Hematopoietic multipotent progenitor cell treated with erythropoietin and hydrocortisone succinate and interleukin-3 and kit ligand, for 8 days (in vitro differentiated cells): ENCODE measurements at places on chromosomes 1 and 21.

GRCh38 chr1:59352065-59352464 is 55.2 kb downstream of the FGGY start:
- DNase-seq, result no peak

- no peak for DNase-seq
Observed at GRCh38 chr1:226098870-226099835, 36.6 kb downstream of the H3-3A start.

GRCh38 chr1:115524236-115524635 is 117.5 kb upstream of the VANGL1 start:
- no peak for DNase-seq

GRCh38 chr1:19940486-19941205 is 17.2 kb upstream of the PLA2G2E start:
- no peak for DNase-seq

- DNase-seq, result peak; percentile 25
Observed at GRCh38 chr1:160971618-160972056, 17.0 kb upstream of the ITLN2 start.

DNA sequence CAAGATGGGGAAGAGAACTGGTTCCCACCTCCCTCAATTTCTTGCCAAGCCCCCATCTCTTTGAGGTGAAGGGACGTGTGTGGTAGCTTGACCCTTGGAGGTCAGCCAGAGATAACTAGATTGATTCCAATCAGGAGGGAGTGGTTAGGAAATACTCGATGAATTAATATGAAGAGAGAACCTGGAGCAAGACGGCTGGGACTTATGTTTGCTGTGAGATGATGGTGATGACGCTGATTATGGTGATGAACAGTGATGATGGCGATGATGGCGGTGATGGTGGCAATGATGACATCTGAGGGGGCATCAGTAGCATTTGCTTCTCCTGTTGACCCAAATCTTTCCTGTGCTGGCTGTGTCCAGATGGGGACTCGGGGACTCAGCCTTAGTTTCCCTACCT is 724 bp downstream of the PADI1 start:
- DNase-seq, result no peak

- peak; percentile 55 for DNase-seq
Observed at GRCh38 chr1:44318097-44319088, 36.7 kb downstream of the ERI3 start.

- DNase-seq, result no peak
Observed at GRCh38 chr1:107830075-107830474, 134.9 kb downstream of the VAV3 start.

- DNase-seq, result no peak
Observed at GRCh38 chr1:11318982-11319381, 46.0 kb downstream of the UBIAD1 start.

DNA sequence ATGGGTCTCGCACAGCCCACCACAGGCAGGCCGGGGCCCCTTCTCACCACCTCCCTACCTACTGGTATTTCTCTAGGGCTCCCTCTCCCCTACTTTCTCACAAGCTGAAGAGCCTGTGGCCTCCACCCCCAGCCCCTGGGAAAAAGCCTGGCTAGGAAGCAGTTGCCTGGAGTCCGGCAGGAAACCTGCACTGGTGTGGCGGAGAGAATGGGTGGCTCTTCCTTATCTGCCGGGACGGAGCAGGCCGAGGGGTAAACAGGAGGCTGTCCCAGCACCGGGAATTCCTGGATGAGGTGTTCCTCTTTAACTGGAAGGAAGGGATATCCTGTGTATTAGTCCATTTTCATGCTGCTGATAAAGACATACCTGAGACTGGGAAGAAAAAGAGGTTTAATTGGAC is 125.8 kb downstream of the TLR5 start:
- no peak for DNase-seq

GRCh38 chr21:38679534-38679933 is 126.2 kb upstream of the ETS2 start:
- peak; percentile 6 for DNase-seq

DNA sequence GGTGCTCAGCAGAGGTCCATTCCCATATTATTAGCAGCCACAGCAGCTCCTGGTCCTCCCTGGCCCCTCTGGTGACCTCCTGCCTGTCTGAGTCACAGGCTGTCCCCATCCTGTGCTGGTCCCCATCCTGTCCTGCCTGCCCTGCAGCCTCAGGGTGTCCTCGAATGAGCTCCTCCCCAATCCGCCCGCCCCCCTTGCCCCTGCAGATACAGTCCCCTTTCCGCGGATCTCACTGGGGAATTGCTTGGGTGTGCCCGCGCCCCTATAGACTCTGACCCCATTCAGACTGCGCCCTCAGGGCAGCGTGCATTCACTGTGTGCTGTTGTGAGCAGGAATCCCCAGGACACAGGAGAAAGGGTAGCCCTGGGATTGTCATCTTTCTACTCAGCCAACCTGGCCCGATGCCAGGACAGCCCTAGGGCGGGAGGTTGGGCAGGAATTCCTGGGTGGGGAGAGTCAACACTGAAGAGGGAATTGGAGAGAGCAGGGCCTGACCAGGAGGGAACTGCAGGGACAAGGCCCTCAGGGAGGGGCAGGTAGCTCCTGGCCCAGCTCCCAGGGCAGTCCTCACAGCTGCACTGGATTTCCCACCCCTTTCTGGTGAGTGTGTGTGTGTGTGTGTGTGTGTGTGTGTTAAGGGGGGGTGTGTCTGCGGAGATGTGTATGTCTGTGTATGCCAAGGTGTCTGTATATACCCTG is 1.1 kb upstream of the GUCA2A start:
- no peak for DNase-seq

DNA sequence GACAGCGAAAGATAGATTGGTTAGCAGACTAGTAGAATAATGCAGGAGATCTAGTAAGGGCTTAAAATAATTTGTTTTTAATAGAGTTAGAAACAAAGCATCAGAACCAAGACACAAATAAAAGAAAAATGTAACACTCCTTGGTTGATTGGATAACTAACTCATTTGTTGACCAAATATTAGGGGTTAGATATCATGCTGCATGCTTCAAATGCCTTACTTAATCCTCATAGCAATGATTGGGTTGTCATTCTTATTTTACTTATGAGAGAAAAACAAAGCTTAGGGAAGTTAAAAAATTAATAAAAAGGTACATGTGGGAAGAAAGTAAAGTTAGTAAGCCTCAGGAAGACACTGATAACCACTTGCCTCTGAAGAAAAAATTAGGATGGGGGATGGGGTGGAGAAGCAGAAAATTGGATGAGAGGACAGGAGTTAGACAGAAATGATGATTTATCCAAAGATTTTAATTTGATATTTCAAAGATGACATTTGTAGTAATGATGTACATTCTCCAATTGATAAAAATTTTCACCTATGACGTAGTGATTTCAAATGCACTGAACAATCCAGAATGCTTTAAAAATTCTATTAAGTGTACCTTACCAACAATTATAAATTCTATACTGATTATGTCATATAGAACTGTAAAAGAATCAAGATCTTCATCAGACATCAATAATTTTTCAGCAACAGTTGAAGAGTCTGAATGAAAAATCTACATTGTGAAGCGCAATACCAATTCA is 374.7 kb downstream of the COL11A1 start:
- no peak for DNase-seq

DNA sequence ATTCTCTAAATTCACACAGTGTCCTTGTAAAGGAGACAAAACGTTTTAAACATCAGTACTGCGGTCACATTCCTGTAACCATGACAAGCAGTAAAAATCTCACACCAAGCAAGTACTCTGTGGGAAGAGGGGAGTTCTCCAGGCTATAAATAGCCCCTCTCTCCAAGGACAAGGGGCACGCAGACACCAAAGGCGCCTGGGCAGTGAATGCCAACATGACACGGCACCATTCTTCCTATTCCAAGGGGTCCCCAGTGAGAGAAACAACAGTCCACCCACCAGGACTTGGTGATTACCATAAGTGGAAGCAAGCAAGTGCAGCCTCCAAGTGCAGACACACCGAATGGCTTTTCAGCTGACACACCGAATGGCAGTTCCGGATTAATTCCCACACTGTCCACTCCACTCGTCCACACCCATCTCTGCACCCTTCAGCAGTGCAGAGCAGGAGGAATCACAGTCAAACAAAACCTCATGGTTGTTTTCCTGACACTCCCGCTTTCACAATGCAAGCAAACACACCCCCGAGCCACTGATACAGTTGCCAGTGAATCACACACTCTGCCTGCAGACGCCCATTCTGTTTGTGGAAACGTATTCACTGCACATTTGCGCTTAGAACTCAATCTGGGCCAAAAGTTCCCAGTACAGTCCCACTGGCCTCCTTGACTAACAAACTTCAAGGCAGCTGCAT is 1.8 kb downstream of the PTTG1IP start:
- DNase-seq, result peak; percentile 52

GRCh38 chr1:174393885-174394284 is 53.9 kb upstream of the GPR52 start:
- DNase-seq, result peak; percentile 59

DNA sequence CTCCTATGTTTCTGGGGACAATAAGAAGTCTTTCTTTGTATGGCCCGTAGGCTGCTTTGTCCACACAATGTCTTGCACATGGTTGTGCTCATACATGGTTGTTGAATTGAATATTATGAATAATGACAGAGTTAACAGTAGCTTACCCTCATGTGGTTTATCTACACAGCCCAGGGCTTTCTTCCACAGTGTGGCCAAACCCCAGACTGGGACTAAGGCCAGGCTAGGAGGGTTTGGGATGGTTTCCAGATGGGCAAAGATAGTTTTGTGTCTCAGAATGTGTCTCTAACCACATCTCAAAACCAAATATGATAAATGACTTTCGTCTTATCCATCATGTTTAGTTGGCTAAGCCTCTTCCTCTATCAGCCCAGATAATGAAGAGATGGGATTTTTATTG is 65.2 kb downstream of the CACNA1E start:
- DNase-seq, result peak; percentile 66

GRCh38 chr1:29524285-29525065 is 288.2 kb downstream of the PTPRU start:
- DNase-seq, result no peak

GRCh38 chr21:39392981-39393380 is 44.1 kb upstream of the HMGN1 start:
- no peak for DNase-seq

GRCh38 chr1:82343381-82343780 is 542.6 kb downstream of the ADGRL2 start:
- no peak for DNase-seq

DNA sequence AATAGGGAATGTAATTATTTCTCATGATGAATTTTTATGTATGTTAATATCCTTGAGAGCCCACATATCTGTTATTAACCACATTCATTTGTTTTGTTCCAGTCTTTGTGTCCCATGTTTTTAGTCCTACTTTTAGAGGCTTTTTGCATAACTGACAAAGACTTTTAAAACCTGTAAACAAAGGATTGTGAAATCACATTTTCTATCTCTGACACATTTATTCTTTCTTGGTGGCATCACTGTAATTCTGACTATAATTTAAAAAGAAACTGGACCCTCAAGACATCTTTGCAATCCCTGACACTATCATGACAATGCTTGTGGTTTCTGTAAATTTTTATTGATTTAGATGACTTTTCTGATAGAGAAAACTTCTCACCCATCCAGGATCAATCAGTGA is 313.1 kb downstream of the SIPA1L2 start:
- no peak for DNase-seq

DNA sequence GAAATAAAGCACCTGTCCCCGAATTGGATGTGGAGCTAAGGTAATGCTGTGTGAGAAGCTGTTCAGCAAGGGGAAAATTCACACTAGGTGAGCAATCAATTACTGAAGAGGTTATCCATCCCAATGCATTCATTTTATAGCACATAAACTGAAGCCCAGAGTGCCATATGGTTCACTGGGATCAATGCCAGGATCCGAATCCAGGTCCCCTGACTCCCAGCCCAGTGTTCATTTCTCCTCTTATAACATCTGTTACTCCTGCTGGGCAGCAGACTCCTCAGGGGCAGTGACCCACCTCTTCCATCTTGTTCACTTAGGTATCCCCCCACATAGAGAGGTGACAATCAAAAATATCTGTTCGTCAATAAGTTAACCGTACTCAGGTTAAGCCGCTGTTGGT is 13.2 kb upstream of the SEC16B start:
- no peak for DNase-seq

DNA sequence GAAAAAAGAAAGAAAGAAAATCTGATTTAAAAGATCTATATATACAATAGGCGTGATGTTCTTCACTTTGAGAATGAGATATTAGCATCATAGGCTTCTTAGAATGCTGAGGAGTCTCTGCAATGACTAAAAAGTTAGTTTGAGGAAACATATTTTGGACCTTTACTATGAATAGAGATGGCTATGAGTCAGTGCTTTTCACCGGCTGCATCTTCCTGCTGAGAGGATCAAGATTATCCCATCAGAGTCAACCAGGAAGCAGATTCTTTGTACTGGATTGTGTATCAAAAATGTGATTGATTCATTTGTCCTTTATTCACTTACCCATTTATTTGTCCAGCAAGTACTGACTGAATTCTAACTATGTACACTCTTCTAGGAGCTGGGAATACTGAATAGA is 144.2 kb downstream of the KCNK2 start:
- DNase-seq, result no peak

GRCh38 chr1:1666526-1666925 is 7.7 kb upstream of the CDK11B start:
- no peak for DNase-seq

GRCh38 chr1:67469431-67469830 is 39.2 kb upstream of the SERBP1 start:
- DNase-seq, result no peak

GRCh38 chr1:229344937-229345684 is 2.3 kb upstream of the CCSAP start:
- DNase-seq, result no peak

- peak; percentile 76 for DNase-seq
Observed at GRCh38 chr1:2240270-2241156, 12.4 kb downstream of the SKI start.

- DNase-seq, result no peak
Observed at GRCh38 chr21:24175106-24175505, 1432.2 kb downstream of the MRPL39 start.

DNA sequence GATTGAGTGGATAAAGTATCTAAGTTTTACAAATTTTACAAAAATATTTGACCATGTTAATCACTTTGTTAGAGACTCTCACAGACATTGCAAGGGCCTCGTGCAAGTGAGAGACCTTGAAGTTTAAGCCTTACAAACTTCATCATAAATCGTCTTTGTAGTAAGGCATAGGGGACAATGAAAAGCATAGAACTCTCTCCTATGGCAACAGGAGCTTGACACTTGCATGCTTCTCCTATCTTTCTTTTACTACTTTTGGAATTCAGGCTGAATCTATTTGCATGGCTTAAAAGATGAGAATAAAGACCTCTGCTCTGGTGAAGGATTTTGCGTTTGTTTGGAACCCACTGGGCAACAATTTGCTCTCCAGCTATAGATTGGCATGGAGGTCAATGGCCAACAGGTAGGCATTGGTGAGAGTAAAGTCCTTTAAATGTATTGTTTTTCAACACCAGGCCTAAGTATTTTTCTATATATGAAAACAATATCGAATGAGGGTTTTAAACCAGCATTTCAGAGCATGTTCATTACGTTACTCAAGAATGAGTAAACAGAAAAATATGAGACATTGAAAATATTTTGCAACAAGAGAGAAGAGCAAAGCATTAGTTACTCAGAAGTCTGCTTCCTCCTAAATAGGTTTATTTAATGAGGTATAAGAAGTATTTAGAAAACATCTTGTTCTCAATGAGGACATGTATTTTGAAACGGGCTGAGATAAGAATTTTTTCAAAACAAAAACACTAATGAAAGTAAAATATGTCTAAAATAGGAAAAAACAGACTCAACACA is 192.2 kb downstream of the TGFB2 start:
- DNase-seq, result no peak
